EH (cell line): ENCODE measurements at places on chromosomes 1 and 21.

- DNase-seq, result no peak
Observed at GRCh38 chr1:64845831-64846425, 101.1 kb downstream of the RAVER2 start.

DNA sequence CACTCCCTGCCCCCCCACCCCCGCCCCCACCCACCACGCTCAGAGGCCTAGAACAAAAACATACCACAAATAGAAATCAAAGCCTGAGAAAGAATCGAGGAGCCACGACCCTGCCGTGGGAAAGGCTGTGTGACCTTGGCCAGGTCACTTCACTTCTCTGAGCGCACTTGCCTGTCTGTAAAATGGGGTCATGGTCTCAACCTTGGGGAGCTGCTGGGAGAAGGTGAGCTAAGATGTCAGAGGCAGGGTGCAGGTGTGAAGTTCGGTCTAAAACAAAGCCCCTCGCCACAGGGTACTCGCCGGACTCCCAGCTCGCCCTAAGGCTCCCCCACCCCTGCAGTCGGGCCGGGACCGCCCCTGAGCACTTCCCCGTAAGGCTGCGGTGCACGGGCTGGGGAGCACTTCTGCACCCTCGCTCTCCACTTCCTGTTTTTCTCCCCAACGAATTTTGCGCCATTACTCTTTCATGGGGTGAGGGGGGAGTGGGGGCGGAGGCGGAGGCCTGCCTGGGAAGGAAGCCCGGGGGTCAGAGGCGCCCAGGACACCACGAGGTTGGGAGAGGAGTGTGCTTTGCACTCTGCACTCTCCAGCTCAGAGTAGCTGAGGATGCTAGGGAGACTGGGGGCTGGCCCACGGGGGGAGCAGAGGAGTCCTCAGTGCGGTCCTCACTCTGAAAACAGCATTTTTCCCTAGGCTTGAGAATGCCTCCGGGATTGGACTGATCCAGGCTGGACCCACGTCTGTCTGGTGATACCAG, 21.9 kb upstream of the PIK3CD start:
- no peak for DNase-seq

GRCh38 chr1:163614361-163614760, 292.6 kb downstream of the NUF2 start:
- DNase-seq, result no peak

DNA sequence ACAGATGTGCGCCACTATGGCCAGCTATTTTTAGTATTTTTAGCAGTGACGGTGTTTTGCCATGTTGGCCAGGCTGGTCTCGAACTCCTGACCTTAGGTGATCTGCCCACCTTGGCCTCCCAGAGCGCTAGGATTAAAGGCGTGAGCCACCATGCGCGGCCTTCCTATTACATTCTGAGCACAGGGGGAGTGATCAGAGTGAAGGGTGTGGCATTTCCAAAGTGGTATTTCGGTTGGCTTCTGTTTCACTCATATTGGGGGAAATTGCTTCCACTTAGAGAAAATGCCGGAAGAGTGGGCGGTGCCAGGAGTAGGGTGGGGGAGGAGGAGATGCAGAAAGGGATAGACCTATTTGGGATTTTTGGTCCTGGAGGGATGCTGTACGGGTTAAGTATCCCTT, 4.3 kb downstream of the PIK3CD start:
- DNase-seq, result no peak

- DNase-seq, result no peak
Observed at GRCh38 chr21:31894457-31894856, 21.6 kb downstream of the HUNK start.

DNA sequence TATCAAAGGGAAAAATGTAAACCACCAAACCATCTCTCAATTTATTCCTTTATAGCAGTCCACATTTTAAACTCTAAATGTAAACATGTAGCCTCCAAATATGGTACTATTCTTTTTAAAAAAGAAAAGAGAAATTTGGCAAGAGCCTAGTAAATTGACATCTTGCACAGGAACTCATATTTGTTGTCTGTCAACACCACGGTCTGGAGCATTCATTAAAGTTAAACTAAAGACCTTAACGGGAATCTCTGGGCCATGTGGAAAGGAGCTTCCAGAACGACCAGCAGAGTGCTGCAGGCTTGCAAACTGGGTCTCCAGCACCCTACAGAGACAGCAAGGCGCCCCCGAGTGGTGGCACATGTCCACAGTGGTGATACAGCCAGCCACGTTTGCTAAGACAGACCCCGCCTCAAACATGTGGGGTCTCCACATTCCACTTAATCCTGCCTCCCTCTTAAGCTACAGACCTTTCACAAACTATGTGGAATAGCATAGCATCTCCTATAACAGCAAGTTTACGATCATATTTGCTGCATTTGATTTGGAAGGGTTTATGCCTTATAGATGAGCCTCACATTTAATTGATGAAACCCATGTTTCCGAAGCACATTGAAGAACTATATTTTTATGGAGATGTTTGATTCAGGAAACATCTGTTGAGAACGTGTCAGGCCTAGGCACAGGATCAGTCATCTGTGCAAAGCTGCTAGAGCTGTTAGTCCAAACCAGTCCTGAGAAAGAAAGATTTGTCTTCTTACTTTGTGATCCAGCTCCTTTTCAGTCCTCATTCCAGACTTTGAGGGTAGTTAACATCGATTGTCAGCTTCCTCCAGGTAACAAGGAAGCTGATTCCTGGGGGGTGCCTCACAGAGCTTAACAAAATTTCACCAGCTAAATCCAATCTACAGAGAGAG, 96.4 kb upstream of the BACE2 start:
- DNase-seq, result no peak

GRCh38 chr1:12173631-12174121, 6.9 kb downstream of the TNFRSF1B start:
- no peak for DNase-seq

DNA sequence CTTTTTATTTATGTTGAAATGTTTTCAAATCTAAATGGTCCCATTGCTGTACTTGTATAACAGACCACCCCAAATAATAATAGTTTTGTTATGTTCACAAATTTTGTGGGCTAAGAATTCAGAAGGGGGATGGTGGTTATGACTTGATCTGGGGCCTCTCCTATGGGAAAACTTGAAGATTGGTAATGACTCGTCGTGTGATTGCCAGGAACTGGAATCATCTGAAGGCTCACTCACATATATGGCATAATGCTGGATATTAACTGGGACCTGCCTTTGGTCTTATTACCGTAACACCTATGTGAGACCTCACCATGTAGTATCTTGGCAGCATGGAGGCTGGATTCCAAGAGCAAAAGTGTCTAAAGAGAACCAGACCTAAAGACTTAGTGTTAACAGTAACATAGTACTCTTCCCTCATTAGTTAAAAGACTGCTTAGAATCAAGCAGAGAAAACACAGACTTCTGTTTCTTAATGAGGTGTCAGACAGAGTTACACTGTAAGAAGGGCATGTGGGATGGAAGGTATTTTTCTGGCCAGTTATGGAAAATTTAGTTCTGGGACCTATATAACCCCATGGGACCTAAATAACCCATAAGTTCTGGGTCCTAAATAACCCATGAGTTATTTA, 11.9 kb downstream of the LYPLAL1 start:
- DNase-seq, result peak; percentile 5

GRCh38 chr21:25639551-25640201, 618 bp downstream of the JAM2 start:
- DNase-seq, result no peak

GRCh38 chr1:31669786-31670592, 25.3 kb upstream of the PEF1 start:
- DNase-seq, result peak; percentile 17

DNA sequence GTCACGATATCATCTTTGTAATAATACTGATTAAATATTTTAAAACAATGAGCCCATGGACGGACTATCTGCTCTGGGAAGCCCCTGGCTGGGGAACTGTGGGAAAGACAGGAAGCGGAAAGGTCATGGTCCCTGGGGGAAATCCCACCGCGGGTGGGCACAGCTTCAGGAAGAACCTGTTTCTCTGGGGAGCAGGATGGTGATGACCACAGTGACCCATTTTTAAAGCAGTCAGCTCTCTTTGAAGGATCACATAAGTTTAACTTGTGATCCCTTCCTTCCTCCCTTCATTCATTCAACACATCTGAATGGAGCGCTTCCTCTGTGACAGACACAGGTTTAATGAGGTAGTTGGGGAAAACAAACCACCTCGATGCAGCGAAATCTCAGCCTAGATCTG, 73.0 kb downstream of the DHRS3 start:
- DNase-seq, result no peak

- peak; percentile 41 for DNase-seq
Observed at GRCh38 chr1:17207046-17207445, 2.1 kb downstream of the PADI1 start.

GRCh38 chr1:232675260-232675659, 45.3 kb upstream of the SIPA1L2 start:
- no peak for DNase-seq

- DNase-seq, result no peak
Observed at GRCh38 chr1:2605509-2606395, 19.2 kb downstream of the PRXL2B start.

DNA sequence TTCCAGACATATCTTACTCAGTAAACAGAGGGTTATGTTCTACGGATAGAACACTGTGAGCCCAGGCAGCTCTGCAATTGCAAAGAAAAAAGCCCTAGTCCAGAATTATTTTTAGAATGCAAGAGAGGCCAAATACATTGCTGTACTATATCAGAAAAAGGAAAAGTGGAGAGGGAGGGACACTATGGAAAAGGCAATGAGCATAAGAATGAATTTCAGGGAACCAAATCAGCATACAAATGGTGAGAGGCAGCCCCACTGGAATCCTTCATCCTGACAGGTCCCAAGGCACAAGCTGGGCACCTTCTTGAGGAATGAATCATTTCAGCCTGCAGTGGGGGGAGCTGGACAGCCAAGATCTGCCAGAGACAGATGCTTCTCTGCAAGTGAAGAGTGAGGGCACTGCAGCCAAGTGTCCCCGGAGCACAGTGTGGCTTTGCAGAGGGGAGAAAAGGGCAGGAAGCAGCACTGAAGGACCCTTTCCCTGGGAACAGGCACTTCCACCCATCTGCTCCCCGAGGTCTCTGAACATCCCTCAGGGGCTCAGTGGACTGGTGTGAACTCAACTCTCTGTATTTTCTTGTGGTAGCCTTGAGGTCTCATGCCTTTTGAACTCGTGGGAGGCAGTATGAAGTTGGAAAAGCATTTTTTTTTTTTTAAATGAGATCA, 115.6 kb downstream of the XCL2 start:
- DNase-seq, result peak; percentile 48

- no peak for DNase-seq
Observed at GRCh38 chr1:17229379-17229778, 19.5 kb upstream of the PADI3 start.

GRCh38 chr1:156006666-156007376, 13.9 kb downstream of the SSR2 start:
- DNase-seq, result peak; percentile 32

- no peak for DNase-seq
Observed at GRCh38 chr1:193451001-193451400, 264.6 kb upstream of the B3GALT2 start.

DNA sequence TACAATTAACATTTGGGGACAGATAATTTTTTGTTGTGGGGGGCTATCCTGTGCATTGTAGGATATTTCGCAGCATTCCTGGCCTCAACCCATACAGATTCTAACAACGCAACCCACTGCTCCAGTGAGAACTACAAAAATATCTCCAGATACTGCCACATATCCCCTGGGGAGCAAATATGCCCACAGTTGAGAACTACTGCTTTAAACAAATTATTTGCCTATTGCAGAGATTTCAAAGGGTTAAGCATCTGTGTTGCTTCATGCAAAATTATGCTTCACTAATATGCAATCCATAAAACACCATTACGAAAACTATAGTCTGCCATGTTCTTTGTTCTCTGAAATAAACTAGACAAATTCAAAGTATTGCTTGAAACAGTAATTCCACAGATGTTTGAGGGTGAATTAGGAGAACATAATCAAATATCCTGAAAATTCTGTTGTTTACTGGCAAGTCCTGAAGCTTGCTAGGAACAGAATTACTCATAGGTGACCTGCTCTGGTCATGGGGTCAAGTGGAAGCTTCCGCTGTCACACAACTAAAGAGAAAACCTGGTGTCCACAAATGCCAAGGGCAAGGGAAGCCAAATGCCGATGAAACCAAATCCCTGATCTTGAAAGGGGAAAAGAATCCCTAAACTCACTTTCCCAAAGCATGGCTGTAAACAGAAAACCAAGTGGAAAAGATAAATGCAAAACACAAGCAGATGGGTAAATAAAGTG, 149.4 kb downstream of the RERE start:
- DNase-seq, result peak; percentile 48

DNA sequence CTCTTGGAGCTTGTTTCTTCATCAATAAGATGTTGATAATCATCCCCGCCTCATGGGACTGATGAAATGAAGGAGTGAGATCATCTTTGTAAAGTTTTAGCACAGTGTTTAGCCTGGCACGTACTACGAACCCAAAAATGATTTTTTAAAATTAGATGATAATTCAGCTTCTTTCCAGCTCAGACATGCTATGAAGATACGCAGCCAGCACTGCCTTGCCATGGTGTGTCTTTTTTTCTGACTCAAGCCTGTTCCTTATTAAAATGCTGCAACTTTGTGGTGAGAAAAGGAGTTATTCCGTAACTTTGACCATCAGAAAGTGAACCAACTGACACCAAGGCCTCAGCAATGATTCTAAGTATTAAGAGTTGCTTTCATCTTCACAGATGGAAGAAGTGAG, 269.0 kb downstream of the LTN1 start:
- DNase-seq, result no peak

DNA sequence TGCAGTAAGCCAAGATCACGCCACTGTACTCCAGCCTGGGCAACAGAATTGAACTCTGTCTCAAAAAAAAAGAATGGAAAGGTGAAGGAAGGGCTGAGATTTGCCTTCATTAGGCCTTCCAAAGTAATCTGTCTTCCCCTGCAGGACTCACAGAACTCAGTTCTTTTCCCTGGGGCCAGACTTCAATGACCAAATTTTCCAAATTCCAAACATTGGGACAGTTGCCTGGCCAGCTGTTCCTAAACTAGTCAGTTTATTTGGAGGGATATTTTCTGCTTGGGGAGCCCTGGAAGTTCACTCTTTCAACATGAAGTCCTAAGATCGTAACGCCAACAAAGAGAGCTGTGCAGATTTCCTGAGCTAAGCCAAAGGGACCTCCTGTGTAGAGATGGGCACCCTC, 5.4 kb upstream of the DEDD start:
- DNase-seq, result peak; percentile 21

DNA sequence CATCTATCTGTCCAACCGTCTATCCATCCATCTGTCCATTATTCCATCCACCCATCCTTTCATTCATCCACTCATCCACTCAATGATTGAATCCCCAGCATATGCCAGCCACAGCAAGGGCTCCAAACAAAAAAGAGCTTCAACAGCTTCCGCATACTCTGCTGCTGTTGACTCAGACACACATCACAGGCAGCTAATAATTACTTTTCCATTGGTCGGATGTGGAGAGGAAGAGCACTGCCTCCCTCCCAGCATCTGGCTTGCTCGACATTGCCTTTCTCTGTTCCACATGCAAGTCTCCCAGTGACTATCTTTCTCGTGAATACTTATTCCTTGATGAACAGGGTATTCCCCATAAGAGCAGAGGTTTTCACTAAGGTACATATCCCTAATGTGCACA, 176.5 kb downstream of the HIVEP3 start:
- peak; percentile 86 for DNase-seq

GRCh38 chr1:3370856-3371703, 83.4 kb upstream of the ARHGEF16 start:
- DNase-seq, result no peak
